NCI-H2029 (cell line): ENCODE measurements at places on chromosomes 12 and 14.

GRCh38 chr14:67241411-67242167, at the start of gene PALS1:
Gene PALS1 (plus strand): TSS chr14:67241435. CDS start chr14:67279171, 37,736 bp downstream.
- peak; percentile 0 for DNase-seq

DNA sequence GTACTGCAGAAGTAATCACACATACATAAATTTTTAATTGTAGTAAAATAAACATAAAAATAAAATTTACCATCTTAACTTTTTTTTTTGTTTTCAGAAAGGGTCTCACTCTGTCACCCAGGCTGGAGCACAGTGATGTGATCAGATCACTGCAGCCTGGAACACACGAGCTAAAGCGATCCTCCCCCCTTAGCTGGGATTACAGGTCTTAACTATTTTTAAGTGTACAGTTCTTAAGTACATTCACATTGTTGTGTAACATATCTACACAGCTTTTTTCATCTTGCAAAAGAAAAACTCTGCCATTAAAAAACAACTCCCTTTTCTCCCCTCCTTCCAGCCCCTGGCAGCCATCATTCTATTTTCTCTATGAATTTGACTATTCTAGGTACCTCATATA, 92.3 kb downstream of the PPP1R12A start:
- no peak for DNase-seq

DNA sequence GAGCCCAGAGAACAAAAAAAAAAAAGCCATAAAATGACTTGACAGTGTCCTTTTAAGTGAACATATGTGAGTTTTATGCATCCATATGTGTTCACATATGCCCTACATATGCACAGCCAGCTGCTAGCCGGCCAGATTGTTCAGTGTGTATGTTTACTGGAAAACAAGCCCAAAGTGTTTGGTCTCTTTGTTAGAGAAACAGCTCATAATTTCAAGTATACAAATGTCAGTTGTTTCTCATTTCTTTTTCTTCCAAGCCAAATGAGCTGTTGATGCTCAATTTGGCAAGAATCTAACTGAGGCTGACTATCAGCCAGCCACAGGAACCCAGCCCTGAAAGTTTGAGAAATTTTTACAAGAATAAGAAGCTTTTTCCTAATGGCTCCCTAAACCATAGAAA, 60.8 kb upstream of the TSPAN8 start:
- DNase-seq, result no peak

DNA sequence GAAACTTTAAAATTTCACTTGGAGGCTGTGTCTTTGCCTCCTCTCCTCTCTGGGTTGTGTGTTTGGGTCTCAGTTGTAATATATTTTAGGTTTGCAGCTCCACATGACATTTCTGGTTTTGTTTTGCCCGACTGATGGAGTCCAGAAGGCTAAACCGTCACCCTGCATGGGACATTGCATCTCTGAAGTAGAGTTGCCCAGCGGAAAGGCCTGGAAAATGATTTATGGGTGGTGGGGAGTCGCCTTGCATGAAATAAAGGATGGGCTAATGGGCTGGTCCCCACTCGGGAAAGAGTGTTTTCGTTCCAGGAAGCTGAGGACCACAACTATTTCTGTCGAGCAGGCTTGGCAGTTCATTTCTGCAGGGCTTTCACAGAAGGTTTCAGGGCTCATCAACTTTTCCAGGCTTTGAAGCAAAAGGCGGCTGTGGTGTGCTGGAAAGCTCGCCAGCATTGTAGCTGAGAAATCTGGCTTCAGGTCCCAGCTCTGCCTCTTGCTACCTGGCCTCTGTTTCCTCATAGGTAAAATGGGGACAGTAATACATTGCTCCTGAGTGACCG, 74.8 kb upstream of the GSC start:
- no peak for DNase-seq

- no peak for DNase-seq
These were observed 640.9 kb downstream of the MED13L start for GRCh38 chr12:115636546-115636945.

- DNase-seq, result no peak
These were observed 5.9 kb downstream of the PRPF39 start for GRCh38 chr14:45089813-45090212.

GRCh38 chr14:38329246-38329645, 73.4 kb upstream of the CLEC14A start:
- DNase-seq, result no peak

DNA sequence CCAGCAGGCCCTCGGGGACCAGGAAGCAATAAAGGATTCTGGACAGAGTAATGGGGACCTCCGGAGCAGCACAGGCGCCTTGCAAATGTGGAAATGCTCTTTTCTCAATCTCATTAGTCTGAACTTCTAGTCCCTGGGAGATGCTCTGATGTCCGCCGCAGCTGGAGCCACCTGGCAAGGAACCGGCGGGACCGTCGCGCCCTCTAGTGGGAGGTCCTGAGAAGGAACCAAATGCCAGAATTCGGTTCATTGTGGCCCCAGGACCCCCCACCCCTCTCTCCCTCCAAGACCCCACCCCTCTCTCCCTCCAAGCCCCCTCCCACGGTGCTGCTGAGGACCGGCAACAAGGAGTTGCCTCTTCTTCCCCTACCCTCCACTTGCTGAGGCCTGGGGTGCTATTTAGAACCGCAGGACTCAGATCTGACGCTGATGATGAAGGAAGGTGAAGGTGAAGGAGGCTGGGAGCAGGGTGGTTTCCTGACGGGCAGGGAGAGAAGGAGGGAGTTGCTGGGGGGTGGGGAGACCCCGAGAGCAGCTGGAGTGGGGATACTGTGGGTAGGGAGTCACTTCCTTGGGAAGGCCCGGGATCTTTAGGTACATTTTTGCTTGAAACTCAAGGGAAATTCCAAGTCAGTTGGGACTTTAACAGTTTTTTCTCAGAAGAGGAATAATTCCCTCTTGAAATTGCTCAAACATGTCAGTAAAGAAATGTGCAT, 42.5 kb downstream of the SMIM41 start:
- DNase-seq, result peak; percentile 52

GRCh38 chr12:13425766-13426165, 229.2 kb downstream of the EMP1 start:
- DNase-seq, result no peak

DNA sequence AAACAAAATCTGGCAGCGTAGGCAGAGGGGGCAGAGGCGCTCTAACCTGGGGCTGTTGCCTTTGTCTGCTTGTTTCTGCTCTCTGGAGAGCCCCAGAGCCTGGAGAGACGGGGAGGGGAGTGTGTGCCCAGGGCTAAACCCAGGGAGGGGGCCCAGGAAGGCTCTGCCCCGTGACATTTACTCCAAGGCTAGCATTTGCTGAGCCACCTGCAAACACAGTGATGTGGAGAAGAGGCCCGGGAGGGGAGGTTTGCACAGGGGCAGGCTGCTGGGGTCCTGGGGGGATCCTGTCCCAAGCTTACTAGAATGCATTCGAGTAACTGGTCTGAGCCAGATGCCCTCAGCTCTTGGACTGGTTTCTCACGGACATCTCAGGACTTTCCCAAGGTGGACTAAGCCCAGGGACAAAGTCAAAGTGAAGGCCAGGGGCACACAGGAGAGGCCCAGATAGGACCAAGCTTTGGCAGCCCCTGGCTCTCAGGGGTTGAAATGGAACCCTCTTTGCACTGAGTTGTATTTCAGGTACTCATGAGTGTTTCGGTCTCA, 12.0 kb downstream of the MEG3 start:
- no peak for DNase-seq

DNA sequence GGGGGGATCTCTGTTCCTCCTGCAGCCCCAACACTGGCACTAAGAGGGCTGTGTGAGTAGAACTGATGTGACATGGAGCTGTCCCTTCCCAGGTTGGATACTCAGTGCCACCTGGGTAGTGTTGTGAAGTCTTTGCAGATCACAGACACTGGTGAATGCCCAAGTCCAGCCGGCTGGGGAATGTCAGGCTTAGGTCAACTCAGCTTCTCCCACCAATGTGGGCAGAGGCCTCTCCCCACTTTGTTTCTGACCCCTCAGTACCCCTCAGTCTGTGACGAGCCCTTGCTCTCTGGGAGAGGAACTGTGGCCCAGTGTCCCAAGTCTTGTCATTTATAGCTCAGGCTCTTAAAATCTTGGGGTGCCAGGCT, 11.3 kb downstream of the SLC25A29 start:
- DNase-seq, result no peak

- DNase-seq, result no peak
These were observed 25.3 kb upstream of the STRN3 start for GRCh38 chr14:31051511-31051910.

DNA sequence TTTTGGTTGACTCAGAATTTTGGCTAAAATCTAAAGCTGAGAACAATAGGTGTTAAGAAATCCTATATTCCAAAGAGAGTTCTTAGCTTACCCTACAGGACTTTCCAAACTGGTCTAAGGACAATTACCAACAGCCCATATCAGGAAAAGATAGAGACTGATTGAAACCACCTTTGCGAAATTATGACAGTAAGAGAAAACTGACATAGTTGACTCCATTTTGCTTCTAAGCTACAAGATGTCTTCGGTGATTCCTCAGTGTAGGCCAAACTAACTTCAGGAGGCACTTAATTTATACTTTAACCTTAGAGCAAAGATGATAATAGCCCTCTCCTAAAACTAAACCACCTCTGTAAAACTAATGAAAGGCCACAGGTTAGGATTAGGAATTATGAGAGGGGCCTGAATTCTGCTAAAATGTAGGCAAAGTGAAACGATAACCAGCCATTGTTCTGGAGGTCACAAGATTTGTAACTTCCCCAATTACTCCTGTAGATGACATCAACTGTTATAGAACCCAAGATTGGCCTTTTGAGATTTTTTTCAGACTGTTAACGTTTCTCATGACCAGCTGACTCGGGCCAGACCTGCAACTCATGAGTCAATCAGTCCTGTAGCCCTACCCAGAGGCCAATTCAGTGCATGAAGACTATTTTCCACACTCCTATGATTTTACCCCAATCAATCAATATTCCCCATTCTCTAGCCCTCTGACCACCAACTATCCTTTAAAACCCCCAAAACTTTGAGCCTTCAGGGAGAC, 43.0 kb downstream of the KLRG1 start:
- DNase-seq, result no peak

DNA sequence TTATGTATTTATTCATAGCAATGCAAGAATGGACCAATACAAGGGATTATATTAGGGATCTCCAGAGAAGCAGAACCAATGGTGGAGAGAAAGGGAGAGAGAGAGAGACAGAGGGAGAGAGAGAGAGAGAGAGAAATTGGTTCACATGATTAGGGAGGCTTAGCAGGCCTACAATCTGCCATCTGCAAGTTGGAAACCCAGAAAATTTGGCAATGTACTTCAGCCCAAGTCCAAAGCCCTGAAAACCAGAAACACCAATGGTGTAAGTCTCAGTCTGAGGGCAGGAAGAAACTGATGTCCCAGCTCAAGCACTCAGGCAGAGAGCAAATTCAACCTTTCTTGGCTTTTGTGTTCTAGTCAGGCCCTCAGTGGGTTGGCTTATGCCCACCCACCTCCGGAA, 48.7 kb upstream of the CMKLR1 start:
- DNase-seq, result no peak

- DNase-seq, result no peak
These were observed 249.9 kb downstream of the DAD1 start for GRCh38 chr14:22338917-22339715.

- DNase-seq, result no peak
These were observed 7.8 kb downstream of the PPP2R3C start for GRCh38 chr14:35114036-35114435.

DNA sequence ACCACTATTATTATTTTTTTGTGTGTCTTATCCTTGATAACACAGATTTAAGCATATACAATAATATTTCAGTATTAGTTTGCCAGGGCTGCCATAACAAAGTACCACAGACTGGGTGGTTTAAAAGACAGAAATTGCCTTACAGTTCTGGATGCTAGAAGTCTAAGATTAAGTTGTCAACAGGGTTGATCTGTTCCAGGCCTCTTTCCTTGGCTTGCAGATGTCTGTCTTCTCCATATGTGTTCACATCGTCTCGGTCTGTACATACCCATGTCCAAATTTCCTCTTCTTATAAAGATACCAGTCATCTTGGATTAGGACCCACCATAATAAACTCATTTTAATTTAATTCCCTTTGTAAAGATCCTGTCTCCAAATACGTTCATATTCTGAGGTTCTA, 204.8 kb downstream of the SOX5 start:
- no peak for DNase-seq

GRCh38 chr14:95620659-95621059, 65.6 kb upstream of the TCL1B start:
- DNase-seq, result peak; percentile 34

- DNase-seq, result no peak
These were observed 20.4 kb upstream of the RNF212B start for GRCh38 chr14:23217032-23218020.

DNA sequence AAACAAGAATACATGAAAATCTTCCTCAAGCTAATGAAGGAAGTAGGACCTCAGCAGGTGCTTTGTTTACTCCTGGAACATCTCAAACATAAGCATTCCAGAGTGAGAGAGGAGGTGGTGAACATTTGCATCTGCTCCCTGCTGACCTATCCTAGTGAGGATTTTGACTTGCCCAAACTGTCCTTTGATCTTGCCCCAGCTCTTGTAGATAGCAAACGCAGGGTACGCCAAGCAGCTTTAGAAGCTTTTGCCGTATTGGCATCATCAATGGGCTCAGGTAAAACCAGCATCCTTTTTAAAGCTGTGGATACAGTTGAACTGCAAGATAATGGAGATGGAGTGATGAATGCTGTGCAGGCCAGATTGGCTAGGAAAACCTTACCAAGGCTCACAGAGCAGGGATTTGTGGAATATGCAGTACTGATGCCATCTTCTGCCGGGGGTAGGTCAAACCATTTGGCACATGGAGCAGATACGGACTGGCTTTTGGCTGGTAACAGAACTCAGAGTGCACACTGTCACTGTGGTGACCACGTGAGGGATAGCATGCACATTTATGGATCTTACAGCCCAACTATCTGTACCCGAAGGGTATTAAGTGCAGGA, 1.9 kb downstream of the TOGARAM1 start:
- DNase-seq, result no peak

- no peak for DNase-seq
These were observed 15.1 kb upstream of the GPATCH2L start for GRCh38 chr14:76136476-76137110.

DNA sequence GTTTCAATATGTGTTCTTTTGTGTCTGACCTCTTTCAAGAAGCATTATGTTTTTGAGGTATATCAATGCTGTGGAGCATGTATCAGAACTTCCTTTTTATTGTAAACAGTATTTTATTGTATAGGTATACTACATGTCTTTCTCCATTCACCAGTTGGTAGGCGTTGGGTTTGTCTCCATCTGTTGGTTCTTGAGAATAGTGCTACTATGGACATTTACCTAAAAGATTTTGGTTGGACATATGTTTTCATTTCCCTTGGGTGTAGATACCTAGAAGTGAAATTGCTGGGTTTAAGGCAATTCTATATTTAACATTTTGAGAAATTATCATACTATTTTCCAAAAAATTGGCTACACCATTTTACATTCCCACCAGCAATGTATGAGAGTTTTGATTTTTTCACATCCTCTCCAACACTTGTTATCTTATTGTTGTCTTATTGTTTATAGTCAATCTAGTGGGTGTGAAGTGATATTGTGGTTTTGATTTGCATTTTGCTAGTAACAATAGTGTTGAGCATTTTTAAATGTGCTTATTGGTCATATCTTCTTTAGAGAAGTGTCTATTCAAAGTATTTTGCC, 409.2 kb downstream of the IPO8 start:
- DNase-seq, result peak; percentile 4

GRCh38 chr14:99879401-99880295, 86.4 kb downstream of the EML1 start:
- no peak for DNase-seq

- DNase-seq, result no peak
These were observed 69.6 kb downstream of the GSC start for GRCh38 chr14:94700336-94700735.
